Regular cardiac myocyte (primary cell): ENCODE measurements at places on chromosomes 6 and 20. TPM values are rescaled to one million over a fixed set of nuclear protein-coding genes. Genes with fewer than 3 reads are reported as not detected.

The TULP4 gene
- 117 and 167 TPM in 2 replicates for total RNA-seq

The C20orf141 gene
- not detected in 2 replicates for total RNA-seq

The CGA gene
- 0.28 TPM in 1 of 2 replicates, not detected in the other for total RNA-seq

The BMP2 gene
- total RNA-seq, result 4.8 and 6.7 TPM in 2 replicates

The SLC22A2 gene
- under 0.01 TPM in 1 of 2 replicates, not detected in the other for total RNA-seq

The NKX2-4 gene
- total RNA-seq, result not detected in 2 replicates

The CLPSL1 gene
- total RNA-seq, result not detected in 2 replicates

The GPX5 gene
- not detected in 2 replicates for total RNA-seq
